ENCODE measurements at places on chromosomes 3 and 15.

- DNase-seq: no peak
Measured at GRCh38 chr3:16355828-16356227, 90.8 kb downstream of the OXNAD1 start.

DNA sequence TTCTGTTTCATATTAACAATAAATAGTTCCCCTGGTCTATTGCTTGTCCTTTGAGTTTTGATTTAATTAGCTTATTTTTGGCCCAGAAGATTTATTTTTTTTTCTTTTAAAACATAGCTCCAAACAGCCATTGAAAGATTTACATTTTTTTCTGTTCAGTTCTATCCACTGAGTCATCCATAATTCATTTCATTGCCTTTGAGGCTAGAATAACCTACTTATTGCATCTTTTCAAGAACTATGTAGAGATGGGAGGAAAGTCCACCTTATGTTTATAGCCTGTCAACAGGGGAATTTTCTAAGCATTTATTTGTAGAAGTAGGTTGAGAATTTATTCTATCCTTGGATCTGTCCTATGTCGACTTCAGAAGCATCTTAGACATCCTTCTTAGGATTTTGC is 53.4 kb upstream of the CHD2 start:
- no peak for DNase-seq

- DNase-seq: no peak
Measured at GRCh38 chr3:22734756-22735155, 468.4 kb upstream of the UBE2E2 start.

GRCh38 chr3:143360244-143360643 is 240.7 kb downstream of the CHST2 start:
- DNase-seq: no peak
